ENCODE measurements at places on chromosomes 4 and X.
A peak's percentile ranks its signal among the peaks of the same experiment; 100 is the strongest.

GRCh38 chrX:64975491-64975890, 759 bp downstream of the ZC4H2 start:
- no peak for DNase-seq

DNA sequence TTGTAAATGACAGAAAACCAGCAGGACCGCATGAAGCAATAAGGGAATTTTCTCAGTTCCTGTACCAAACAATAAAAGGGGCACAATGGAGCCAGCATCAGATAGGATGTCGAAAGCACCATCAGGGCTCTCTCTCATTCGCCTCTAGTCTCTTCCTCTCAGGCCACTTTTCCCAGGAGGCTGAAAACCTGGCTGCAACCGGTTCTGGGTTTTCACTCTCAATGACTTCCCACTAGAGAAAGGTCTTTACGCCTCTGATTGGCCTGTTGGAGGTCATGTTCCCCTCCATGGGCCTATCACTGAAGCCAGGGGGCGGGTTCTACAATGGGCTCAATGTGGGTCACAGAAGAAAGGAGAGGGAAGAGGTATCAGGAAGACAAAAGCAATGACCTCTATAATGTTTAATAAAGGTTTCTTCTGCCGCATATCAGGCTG, 29.3 kb downstream of the ZNF827 start:
- DNase-seq = peak; percentile 36

GRCh38 chr4:100981447-100982204, 365.7 kb downstream of the PPP3CA start:
- peak; percentile 90 for DNase-seq

DNA sequence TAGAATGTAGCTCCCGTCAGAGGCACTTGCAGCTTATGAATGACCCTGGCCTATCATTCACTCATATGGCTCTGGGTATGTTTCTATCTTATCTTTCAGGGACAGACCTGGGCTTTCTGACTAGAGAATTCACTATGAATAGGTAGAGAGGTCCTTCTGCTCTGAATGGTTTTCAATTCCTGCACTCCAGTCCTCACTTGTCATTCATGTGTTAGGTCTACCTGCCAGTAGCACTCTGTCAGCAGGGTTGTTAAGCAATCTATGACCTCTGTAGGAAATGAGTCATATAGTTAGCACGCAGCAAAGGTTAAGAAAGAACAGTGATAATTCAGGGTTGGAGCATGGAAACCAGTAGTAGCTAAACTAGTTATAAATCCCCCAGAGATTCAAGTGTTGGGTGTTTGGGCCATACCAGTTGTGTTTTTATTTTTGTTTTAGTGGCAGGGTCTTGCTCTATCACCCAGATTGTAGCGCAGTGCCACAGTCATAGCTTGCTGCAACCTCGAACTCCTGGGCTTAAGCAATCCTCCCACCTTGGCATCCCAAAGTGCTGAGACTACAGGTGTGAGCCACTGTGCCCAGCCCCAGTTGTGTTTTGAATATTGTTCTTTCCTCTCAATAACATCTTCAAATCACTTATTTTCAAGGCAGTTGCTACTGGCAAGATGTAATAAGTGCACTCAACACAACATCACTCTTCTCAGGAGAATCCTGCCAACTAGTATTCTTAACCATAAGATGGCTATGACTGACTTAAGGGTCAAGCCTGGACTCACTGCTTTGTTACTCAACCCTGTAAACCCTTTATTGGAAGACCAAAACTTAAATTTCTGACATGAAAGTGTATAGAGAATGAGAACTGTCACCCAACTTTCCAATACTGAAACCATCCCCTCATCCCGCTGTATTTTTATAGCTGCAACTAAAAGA, 25.1 kb downstream of the ARL13A start:
- DNase-seq = peak; percentile 68

DNA sequence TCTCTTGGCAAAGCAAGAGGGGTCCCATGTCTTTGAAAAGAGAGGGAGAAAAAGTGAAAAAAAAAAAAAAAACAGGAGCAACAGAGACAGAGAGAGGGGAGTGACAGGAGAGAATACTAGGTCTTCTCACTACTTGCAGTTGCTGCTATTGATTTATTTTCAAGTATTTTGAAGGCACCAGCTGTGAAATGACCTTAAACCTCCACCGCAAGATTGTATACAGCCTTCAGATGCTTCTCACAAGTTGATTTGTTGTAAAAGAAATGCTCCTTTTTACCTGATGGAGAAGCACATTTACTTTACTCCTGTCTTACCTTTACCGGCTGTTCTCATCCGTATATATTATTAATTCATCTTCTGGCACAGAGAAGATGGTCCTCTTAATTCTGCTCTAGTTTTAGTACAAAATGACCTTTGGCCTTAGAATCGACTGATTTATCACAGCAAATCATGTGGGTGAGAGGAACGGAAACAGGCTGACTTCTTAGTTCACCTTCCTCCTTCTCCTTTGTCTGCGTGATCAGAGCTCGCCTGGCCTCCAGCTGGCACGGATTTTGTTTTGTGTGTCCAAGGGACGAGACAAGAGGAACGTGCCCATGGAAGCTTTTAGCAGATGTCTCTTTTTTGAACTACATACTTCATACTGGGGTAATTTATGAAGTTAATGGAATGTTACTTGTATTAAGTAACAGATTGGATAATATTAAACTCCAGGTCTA, 82.4 kb upstream of the PACRGL start:
- DNase-seq = no peak

DNA sequence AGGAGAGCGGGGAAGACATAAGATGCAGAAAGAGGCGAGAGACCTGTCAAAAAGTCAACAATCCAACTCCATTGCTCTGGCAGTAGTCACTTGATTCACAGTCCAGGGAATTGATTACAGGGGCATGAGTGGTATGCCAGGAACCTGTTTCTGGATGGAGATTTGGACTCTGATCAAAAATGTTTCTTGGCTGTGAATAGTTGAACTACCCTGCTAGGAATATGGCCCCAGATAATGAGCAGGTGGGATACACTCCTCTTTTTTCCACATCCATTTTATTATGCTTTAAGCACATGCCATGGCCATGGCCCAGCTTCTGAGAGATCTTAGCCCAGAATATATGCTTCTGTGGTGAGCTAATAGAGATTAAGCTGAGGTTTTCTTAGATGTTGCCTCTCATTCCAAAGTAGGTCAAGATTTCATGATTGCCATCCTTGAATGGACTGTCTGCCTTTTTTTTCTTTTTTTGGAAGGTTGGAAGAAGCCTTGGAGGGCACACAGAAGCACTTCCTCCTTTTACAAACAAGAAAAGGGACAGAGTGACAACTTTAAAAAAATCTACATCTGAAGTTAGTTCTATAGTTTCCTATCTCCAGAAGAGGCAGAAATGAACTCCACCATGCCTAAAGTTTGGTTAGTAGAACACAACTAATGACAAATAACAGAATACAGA, 121.9 kb downstream of the KIT start:
- DNase-seq = no peak

GRCh38 chr4:1449475-1449832, 43.2 kb upstream of the NKX1-1 start:
- DNase-seq = no peak

GRCh38 chr4:39331191-39331590, 35.0 kb downstream of the RFC1 start:
- DNase-seq = peak; percentile 31

GRCh38 chrX:101365301-101365795, 16.8 kb upstream of the TIMM8A start:
- DNase-seq = no peak

DNA sequence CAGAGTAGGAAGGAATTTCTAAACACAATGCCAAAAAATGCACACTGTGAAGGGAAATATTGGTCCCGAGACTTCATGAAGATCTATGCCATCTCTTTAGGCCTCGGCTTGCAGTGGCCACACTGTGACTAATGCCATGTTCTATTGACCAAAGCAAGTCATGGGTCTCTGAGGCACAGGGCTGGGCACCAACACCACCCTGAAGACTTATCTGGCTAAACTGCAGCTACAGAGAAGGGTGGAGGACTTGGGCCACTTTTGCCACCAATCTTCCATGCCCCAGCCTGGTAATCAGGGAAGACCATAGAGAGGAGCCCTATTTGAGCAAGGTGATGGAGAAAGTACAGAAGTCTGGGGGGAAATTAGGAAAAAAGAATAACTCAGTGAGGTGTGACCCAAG, 42.1 kb downstream of the HMX1 start:
- no peak for DNase-seq

DNA sequence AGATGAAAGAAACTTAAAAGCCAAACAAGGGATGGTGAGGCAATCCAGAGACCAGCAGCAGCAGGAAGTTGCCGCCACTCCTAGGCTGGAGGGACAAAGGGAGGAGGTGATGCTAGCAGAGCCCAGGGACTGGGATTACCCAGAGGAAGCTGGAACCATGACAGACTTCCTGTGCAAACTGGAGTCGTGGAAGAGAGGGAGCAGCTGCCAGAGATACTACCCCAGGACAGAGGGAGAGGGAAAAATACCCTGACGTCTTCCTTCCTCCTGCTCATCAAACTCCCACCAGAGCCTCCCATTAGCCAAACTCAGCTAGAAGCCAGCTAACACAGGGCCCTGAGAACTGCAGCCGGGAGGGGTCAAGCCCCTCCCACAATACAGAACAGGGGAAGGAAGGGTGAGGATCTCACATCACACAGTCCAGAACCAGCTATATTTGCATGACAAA, 101.2 kb upstream of the KLF3 start:
- DNase-seq = peak; percentile 20

GRCh38 chr4:148204892-148205291, 237.3 kb downstream of the NR3C2 start:
- DNase-seq = no peak

GRCh38 chrX:124030520-124030919, 69.0 kb downstream of the STAG2 start:
- no peak for DNase-seq

DNA sequence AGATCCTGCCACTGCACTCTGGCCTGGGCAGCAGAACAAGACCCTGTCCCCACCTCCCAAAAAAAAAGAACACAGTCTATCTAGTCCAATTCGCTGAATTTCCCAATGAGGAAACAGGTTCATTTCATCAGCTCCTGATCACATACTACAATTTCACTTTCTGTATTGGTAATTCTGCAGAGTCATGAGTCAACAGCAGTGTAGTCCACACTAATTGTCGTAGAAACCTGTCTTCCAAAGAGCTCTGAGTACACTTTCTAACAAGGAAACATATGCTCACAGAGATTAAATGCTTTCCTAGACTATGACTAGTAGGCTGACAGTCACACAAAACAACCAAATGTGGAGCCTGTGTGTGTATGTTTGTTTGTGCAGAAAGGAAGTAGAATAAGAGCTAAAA, 91.9 kb downstream of the GPC4 start:
- DNase-seq = no peak

DNA sequence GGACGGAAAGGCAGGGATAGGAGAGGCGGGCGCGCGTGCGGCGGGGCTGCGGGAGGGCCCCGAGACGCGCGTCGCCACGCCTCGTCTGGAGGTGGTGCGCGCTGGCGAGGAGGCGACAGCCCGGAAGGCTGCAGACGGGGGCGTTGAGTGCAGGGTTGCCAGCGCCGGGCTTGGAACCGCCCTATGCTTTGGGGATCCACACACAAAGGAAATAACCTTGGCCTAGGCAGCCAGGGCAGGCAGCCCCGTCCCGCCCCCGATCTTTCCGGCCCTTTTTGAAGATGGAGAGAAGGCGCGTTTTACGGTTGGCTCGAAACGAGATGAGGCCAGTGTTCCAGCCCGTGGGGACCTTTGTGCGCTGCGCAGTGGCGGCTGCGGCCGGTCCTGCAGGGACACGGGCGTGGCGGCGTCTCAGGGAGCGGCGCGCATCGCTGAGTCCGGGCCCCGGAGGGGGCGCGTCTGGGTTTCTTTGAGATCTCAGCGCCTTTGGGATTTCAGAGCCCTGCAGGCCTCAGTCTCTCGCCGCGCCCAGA, 50.8 kb upstream of the TRIM2 start:
- DNase-seq = peak; percentile 55

DNA sequence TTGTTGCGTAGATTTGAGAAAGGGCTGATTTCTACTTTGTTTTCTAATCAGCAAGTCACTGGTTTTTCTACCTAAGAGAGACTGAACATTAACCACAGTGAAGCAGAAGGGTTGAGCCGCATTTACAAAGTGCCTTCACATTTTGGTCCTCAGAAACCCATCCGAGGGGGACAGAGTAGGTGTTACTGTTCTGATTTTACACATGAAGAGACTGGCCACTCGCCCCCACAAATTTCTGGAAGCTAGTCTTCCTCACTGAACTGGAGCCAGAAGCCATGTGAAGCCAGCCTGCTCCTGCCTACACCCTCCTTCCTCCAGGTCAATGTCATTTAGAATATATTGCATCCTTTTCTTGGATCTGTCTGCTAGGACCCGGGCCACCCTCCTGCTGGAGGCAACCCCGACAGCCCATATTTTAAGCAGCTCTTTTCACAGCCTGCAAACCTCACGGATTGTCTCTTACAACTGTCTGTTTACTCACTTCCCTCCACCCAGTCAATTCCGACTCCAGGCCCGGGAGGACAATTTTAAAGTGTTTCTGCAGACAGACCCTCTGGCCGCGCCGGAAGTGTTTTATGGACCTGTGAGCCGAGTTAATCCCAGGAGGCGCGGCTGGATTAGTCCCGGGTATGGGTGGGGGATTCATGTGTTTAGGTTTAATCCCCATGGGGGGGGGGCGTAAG, 73.2 kb upstream of the BCOR start:
- DNase-seq = peak; percentile 85

GRCh38 chr4:48173056-48173991, 39.3 kb upstream of the TXK start:
- peak; percentile 81 for DNase-seq

- DNase-seq = no peak
Observed at GRCh38 chr4:187586892-187587291, 408.7 kb upstream of the ZFP42 start.

GRCh38 chr4:47713129-47713834, 124.6 kb downstream of the CORIN start:
- DNase-seq = no peak

- no peak for DNase-seq
Observed at GRCh38 chrX:79080141-79080540, 64.3 kb upstream of the GPR174 start.

DNA sequence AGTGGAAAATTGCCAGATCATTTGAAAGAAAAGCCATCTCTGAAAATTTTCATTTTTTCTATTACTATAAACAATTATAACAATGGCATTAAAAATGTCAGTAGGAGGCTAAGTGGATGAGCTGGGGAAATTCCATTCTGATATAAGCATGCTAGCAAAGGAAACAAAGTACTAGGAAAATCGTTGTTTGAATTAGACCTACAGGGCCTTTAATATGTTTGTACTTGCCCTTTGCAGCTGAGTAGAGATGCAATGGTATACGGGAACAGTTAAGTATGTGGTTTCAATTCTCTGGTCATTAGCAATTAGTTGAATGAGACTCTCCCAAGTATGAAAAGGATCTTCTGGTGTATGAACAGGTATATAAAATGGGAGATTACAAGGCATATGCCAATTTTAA, 452.2 kb downstream of the PCDH11X start:
- no peak for DNase-seq

Data from NB4 (cell line).